GM12892 (cell line): ENCODE measurements at places on chromosomes 5 and 9.

- no peak for DNase-seq
Measured at GRCh38 chr5:174837919-174838902, 113.8 kb downstream of the MSX2 start.

DNA sequence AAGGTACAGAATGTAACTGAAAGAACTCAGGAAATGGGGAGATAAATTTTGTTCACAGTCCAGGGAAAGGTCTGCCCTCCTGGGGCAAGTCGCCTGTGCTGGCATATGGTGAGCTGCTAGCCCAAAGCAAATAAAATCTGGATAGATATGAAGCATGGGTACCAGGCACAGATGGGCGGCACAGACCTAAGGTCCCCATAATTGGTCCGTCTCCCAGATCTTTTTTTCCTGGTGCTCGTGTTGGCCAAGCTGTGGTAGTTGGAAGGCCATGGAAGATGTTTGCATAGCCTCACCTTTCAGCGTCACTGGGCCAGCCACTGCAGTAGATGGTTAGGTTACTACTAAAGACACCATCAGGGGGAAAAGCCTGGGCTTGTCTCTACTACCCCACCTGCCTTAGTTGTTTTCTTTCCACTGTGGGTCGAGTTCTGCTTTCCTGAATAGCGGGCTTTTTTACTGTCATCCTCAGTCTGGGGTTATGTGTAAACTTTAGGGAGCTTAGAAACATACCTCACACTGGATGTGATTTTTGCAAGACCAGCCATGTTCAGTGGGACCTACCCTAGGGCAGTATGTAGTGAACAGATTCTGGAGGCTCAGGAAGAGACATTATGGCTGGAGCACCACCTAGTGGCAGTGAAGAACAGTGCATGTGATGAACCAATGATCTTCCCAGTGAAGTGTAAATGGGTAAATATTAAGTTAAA is 24.2 kb upstream of the GLRX start:
- DNase-seq, result no peak

DNA sequence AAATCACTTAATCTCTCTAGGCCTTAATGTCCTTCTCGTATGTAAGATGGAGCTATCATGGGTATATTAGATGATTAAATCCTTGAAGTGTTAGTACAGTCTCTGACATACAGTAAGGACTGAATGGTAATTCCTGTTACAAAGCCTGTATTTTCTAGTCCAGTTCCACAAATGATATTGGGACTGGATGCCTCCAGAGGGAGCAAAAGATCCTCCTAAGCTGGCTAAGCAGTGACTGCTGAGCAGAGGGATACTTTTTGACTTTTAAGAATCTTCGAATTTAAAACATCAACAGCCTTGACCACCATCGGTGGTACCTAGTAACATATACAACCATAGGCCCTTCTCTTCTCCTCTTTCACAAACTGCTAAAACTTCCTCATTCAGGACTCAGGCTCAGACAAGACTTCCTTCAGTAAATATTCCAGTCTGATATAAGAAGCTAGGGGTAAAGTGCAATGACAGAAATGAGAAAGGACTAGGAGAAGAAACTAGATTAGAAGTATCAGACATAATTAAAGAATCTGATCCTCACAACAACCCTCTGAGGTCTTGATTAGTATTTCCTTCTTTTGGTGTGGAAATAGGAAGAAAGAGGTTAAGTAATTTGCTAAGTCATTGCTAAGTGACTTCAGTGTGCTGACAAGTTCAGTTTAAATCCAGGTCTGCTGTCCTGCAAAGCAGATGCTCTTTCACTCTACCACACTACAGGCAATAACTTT is 13.9 kb downstream of the PTAR1 start:
- DNase-seq, result no peak

DNA sequence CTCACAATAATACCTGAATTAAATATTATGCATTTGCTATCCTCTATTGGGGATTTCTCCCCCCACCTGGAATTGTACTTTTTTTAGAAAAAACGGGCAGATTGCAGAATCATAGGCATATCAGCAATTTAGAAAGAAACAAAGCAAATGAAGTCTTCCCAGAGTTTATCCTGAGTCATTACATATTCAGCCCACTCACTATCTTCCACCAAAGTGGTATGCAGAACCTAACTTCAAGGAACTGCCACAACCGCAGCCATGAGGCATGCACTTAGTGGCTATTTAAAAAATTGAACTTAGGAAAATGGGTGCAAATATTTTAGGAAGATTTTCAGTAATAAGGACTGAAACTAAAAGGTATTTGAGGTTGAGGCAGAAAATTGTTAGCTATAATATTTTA is 48.6 kb downstream of the UBAP1 start:
- DNase-seq, result no peak

GRCh38 chr5:153884612-153884957 is 154.1 kb downstream of the FAM114A2 start:
- no peak for DNase-seq
